ENCODE measurements at places on chromosomes 7 and 10.
A peak's percentile ranks its signal among the peaks of the same experiment; 100 is the strongest.

GRCh38 chr10:44171765-44172164, 213.1 kb downstream of the CXCL12 start:
- no peak for DNase-seq

DNA sequence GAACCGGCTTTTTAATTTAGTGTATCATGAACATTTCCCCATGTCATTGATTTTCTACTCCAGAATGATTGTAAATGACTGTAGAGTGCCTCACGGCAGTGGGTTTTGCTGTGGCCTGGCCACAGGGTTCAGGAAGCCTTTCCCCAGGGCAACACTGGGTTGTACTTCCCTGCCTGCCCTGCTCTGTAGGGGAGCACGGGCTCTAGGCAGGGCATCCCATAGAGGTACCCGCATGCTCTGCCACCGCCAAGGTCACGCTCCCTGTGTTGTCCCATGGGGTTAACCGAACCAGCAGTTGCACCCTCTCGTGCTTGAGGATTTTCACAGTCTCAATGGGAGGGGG, 63.8 kb downstream of the BPGM start:
- no peak for DNase-seq

DNA sequence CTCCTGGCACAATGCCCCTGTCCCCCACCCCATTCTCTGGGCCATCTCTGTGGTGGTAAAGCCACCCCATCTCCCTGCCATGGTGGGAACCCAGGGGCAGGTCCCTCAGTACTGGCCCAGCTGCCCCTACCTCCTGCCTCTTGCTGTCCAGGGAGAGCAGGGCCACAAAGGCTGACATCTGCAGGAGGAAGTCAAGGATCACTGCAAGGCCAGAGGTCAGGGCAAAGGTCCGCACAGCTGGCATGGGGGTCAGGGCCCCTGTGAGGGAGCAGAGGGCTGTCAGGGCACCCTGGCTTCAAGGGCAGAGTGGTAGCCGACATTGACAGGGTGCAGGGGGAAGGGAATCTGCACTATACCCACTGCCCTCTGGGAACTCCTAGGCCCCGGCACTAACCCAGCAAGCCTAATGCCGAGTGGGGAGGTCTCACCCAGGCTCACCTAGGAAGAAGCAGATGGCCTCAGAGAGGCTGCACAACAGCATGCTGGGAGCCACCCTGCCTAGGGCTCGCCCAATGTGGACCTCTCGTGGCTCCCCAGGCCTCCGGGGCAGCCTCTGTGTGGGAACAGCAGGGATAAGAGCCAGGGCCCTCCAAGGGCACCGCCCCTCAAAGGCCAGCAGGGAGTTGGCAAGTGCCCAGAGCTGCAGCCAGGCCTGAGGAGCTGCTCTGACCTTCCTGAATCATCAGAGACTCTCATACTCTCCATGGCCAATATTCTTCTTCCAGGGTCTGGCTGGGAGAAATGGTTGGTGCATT, 7.7 kb downstream of the NPC1L1 start:
- no peak for DNase-seq

DNA sequence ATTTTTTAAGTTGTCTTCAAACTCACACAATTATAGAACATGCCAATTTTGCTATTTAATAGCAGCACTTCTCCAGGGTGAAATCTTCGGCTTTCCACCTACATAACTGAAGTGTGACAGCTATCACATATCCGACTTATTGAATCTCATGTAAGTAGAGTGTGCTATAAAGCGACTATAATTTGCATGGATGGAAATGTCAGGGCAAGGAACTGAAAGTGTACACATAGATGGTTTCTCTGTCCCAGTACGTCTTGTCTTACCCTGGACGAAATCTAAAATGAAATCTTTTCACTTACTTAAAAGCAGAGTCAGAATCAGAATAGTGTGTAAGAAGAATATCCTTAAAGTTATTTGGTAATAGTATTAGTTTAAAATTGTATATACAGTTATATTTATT, 132.3 kb downstream of the THSD7A start:
- no peak for DNase-seq

DNA sequence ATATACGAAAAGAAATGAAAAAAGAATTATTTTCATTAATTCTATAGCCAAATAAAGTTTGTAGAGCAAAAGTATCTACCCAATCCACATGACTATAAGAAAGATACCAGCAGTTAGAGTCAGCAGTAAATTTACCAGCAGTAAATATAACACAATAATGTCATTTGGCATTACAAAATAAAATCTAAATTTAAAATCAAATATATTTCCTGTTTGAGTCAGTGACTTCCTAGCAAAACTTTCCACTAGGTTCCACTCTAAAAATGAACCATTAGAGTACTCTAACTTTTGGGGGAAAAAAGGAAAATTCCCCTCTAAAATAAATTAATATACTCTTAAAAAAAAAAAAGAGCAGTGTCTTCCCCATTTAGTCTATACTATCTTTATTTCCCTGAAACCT, 144.8 kb downstream of the CPEB3 start:
- DNase-seq: no peak

DNA sequence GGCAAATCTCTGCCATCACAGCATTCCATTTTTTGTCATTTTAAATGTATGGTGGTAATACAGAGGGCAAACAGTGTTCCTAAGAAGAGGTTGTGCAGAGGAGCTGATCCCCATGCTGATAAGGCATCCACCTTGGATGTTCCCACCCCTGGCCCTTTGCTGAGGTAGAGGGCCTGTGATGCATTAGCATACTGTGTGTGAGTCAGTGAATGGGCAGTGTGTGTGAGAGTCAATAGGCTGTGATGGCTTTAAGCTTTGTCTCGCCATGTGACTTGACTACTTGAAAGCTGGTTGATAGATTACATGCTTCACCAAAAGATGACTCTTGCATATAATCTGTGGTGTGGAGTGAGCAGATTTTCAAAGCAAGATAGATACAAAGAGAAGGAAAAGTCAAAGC, 81.3 kb downstream of the INSYN2A start:
- no peak for DNase-seq

DNA sequence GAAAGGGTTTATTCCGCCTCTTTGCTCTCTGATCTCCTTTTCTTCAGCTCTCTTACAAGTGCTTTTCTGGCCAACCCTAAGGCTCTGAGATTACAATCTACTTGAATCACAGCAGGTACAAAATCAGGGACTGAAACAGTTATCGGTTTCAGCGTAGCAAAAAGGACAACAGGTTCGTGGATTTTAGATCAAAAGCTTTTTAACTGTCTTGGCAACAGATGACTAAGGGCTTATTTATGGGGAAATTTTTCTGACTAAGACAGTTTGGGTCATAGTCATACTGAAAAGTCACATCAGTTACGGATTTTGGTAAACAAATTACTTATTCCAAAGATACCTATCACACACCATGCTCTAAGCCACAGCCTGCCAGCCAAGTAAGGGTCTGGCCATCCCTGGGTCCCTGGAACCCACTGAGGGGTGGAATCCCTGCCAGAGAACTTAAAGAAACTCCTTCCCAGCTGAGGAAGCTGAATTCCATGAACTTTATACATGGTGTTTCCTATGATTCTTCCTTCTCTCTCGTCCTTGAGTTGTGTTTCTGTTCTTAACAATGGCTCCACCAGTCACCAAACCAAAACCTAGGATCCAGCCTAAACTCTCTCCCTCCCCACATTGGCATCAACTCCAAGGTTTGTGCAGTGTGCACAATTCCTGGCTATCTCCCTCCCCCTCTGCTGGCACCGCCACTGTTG, 169.3 kb downstream of the FAM107B start:
- peak; percentile 57 for DNase-seq

DNA sequence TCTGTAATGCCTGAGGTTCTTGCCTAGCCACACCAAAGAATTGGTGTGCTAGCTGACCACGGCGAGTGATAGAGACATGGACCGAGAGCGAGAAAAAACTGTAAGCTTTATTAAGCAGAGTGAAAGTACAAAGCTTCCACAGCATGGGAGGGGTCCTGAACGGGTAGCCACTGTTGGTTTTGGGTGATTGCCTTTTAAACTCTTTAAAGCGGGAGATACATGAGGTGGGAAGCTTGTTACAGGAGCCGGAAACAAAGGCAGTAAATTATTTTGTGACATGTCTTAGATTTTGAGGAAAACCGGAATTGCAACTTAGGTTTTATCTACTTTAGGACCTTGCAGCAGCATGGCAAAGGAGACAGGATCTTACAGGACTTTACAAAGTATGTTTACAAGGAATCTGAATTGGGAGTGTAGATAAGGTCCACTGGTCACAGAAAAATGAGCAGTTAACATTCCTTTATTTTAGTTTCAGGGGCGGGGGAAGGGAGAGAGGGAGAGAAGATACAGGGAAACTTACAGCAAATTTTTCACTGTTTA, 252.7 kb upstream of the MBL2 start:
- DNase-seq: no peak

GRCh38 chr7:124089621-124090020, 56.8 kb upstream of the TMEM229A start:
- no peak for DNase-seq

DNA sequence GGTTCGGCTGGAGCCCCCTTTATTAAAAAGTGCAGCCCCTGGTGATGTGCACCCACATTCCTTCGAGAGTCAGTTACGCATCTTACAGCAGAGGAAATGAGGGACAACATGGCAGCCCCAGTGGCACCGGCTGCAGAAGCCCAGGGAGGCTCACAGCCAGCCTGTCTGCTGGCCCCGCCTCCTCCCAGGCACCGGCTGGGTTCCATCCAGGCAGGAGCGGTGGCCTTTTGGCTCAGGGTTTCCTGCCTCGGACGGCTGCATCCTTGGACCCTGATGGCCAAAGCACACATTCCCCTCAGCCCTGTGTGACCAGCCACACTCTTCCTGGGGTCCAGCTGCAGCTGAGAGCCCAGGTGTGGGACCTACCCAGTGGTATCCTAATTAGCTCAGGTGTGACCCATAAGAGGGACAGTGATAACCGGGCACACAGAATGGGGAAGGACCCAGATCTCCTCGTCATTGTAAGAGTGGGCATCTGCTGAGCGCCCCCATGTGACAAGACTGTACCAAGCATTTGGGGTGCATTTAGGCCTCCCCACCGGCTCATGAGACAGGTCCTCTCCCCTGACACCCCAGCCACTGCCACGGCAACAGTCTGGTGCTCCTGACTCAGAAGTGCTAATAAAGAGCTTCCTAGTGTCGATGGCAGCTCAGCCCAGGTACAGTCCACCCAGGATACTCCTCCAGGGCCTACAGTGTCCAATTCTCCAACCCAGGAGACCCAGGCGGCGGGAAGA, 63.3 kb upstream of the CHST15 start:
- DNase-seq: no peak

GRCh38 chr10:110790913-110791506, 80.7 kb upstream of the PDCD4 start:
- DNase-seq: no peak

DNA sequence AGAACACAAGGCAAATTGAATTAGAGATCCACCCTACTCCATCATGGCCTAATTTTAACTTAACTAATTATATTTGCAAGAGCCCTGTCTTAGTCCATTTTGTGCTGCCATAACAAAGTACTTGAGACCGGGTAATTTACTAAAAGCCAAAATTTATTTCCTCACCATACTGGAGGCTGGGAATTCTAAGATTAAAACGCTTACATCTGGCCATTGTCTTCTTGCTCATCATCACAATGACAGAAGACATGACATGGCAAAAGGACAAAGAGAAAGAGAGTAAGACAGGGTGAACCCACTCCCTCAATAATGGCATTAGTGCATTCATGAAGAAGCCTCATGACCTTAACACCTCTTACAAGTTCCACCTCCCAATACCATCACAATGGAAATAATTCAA, 1068.6 kb downstream of the DNAJB9 start:
- no peak for DNase-seq

DNA sequence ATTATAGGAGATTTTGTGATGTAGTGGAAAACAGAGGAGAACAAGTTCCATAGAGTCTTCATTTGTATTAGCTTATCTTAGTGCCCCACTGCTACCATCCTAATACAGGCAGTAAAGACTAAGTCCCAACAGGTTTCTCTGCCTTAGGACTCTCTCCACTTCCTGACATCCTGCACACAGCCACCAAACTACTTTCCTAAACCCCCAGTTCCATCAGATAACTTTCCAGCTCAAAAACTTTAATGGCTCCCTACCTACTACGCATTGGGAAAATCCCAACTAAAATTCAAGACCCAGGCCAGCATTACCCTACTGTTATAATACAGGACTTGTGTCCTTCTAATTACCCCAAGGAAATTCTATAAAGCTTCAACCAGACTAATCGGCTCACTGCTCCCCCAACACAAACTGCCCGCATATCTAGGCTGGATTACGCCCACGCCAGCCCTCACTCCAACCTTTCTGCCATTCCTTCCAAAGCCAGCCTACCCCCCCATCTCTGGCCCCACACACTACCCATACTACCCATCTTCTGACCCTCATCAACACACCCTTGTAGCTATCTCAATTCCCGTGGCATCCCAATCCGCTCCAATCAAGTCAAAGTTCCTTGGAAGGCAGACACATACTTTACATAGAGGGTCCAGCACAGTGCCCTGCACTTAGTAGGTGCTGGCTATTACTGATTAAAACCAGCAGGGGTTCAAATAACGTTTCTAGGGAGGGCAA, 1.4 kb downstream of the IDE start:
- DNase-seq: no peak

DNA sequence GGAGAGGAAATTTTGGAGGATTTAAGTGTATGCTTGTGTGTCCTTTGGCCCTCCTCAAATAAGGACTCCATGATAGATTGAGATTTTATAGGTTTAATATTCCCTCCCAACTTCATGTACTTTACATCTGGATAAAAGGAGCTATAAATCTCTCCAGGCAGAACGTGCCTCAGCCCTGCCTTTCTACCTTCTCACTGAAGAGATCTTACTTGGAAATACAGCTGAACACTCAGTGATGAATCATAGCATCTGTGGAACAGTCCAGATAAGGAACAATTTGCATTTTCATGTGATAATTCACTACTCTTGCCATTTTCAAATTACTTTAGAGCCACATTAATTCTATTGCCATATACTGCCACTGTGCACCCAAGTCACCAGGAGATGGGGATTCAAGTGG, 364.6 kb upstream of the PODXL start:
- DNase-seq: no peak

DNA sequence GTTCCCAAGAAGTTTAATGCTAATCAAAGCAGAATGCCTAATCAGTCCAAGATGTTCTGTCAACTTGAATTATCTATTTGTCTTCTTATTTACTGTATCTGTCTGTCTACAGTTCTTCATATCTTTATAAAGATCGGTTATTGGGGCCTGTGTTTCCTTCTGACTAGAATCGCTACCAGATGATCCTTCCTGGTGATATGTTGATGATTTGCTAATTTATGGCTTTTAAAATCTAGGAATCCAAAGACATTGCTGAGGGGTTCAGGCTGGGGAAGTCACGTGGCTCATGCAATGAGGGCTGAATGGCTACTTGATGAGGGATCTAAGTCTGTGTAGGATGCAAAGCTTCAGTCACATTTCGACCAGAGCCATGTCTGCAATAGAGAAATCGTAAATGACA, 536.3 kb downstream of the KCNMA1 start:
- DNase-seq: no peak

GRCh38 chr7:128104108-128104742, 73.0 kb upstream of the LRRC4 start:
- DNase-seq: no peak

DNA sequence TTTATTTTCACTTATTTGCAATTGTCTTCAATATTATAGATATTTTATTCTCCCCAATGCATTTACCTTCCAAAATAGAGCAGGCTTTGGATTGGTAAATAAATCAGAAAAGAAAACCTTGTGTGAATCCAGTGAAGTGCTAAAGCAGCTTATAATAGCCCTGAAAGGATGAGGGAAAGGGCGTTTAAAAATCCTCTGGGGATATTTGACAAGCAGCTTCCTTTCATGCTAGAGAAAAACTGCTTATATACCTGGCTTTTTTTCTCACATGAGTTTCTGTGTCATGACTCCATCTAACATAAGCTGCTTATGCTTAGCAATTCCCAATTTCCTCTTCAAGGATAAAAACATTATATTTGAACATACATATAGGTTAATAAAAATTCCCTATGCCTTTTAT, 221.6 kb upstream of the SEMA3E start:
- DNase-seq: no peak

Data from central memory CD4-positive, alpha-beta T cell (primary cell).